ENCODE measurements at places on chromosomes 7 and 10. TPM values are rescaled to one million over a fixed set of nuclear protein-coding genes. Genes with fewer than 3 reads are reported as not detected.

DNA sequence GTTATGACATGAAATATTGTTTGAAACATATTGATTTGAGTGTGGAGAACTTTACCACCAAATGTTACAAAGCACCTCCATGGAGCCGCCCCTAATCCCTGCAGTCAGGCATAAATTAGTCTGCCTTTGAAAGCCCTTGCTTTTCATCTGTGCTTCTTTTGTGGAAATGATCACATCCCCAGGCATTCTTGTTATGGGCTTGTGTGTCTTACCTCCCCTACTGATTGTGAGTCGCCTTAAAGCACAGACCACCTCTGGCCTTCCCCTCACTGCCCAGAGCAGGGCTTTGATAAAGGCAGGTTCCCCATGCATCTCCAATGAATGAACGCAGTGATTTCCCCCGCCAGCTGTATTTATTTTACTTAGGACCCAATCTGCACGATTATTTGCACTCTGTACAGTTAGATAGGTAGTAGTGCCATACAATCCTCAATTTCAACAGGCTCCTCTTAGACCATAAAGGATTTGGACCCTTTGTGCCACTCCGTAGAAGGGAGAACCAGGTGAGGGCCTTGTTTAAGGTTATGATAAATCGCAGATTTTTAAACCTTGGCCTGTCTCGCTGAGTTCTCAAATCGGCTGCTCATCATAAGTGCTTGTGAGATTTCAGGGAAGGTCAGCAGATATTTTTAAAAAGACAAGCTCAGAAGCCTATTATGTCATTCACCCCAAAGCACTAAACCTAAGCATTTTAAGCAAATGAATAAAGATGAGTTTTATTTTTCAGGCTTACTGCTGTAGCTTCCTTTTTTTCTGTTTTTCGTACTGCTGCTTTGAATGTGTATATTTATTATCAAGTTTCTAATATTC is 107.8 kb downstream of the CUBN start:
- no peak for DNase-seq

Gene FAM131B
- total RNA-seq, result 2.3 TPM

DNA sequence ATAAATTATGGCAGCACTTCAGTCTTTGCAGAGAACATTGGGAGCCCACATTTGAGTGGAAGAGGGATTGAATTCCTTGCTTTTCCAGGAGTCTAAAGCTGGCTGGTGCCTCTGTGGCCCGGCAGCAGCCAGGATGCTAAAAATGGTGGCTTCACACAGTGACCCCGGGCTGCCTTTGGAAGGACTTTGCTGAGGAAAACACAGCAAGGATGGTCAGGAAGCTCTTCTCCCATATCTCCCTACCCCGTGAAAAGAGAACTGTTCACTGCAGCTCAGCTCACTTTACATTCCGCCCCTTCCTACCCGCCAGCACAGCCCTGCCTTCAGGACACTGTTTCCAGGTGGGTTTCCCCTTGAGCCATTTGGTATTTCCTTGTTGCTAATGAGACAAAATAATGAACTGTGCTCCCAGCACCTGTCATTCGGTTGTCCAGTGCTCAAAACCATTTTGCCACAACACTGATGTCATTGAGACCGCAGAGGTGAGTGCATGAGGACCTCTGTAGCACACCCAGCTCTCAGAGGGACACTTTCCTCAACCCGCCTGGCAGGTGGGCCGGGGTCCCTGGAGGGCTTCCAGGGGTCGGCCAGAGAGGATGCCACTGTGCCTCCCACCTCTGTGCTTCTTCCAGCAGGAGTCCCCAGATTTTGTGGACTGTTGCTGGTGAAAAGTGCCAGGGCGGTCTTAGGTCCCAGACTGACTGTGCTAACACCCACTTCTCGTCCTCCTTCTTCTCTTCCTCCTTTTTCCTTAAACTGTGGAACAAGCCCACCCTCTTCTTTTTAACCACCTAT is 255.7 kb upstream of the PPP2R2D start:
- DNase-seq, result no peak

Gene SPAM1
- not detected for total RNA-seq

DNA sequence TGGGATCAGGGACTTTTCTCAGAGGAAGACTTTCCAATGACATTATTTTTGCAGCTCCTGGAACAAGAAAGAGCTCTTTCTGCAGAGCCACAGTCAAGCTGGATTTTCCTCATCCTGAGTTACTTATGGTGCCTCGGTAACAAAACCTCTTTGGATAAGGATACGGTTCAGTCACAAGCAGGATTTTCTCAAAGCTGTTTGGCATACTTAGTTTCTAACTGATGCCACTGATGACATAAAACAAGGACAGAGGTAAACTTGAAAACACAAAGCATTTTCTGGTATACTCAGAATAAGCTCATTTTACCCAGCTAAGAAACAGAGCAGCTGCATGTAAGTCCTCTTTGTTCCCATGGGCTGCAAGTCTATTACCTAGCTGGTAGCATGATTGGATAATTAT is 340.9 kb upstream of the MEOX2 start:
- DNase-seq, result no peak

Gene CPED1
- not detected for total RNA-seq

Gene CACNB2
- not detected for total RNA-seq

GRCh38 chr10:359762-360161 is 224.5 kb downstream of the ZMYND11 start:
- no peak for DNase-seq

Gene LRWD1
- total RNA-seq, result 20.0 TPM

- no peak for DNase-seq
These were observed 39.7 kb downstream of the CADPS2 start for GRCh38 chr7:122846591-122846990.

Gene ANXA8L1
- total RNA-seq, result not detected

DNA sequence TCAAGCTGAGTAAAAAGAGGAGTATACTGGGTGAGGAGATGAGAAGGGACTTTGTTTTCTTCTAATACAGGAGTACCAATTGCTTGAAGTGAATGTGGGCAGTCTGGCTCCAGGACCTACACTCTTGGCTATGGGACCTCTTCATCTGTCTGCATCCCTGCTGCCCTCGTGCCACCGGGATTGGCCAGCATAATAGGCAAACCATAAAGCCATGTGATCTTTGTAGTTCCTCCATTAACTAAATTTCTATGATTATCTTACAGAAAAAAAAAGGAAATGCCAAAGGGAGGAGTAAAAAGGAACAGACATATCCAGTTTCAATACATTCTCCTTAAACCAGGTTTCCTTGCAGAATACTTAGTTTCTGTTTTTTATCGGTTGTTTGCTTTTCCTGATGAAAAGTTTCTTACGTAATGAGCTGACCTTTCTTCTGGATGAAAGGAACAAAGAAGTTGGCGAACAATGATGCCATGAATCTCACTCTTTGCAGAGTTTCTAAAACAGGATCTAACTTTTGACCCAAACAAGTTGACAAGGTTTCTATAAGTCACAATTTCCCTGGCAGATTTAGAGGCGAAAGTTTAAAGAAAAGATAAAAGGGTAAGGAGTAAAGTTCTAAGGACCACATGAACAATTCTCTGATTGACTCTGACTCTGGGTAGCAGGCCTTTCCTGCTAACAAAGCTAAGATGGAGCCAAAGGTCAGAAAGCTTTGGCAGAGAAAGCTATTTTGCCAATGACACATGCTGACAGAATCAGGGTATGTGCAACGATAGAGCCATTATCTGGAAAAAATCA is 54.1 kb downstream of the LAMB1 start:
- no peak for DNase-seq

DNA sequence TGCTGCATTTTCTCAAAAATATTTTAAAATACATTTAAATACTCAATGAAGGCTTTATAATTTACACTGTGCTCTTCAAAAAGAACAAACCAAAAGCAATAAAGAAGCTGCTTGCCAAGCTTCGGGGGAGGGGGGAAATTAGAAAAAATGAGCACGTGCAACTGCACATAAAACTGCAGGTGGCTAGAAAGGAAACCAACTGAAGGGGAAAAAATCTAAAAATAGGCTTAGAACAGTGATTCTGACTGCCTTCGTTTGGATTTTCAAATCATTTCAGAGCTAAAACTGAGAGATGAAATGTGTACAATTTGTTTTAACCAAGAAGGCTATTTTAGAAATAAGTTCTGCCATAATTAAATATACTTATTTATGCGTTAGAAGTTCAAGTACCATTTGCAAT is 61.4 kb downstream of the ABI1 start:
- DNase-seq, result no peak

Gene CDC14C
- total RNA-seq, result not detected

DNA sequence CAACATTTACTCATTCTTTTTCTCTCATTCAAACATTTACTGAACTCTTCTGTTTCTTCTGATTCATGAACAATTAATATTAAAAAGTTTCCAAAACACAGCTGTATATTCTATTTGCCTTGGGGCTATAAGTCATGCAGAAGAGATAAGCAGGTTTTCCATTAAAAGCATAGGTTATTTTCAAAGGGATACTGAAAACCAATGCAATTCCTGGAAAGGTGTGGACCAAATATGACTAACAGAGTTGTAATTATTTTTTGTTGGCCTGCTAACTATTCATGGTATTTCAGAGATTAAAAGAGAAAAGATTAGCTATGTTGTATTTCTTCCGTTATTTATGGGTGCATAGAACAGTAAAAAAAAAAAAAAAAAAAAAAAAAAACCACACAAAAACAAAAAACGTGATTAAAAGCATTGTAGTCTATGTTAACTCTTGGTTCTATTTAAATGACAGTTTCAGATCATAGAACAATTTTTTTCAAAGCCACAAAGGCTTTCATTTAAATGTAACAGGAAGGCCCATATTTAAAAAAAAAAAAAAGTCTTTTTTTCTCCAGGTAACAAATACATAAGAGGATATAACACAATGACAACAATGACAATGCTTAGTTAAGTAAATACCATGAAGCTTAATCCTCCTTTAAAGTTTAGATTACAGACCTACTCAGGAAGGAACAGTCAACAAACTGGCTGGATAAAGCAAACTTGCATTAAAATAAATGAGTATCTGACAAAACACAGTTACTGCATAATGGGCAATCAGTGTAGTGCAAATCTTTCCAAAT is 1042.9 kb downstream of the GATA3 start:
- no peak for DNase-seq

Gene GJD4
- total RNA-seq, result not detected

Gene IGFBP1
- not detected for total RNA-seq

GRCh38 chr10:112949875-112950507 is at the start of gene TCF7L2:
TCF7L2 (plus strand) TSS chr10:112950247; CDS start chr10:112950757, 510 bp downstream.
- peak; percentile 61 for DNase-seq

Gene CALCR
- not detected for total RNA-seq

- no peak for DNase-seq
These were observed 157.4 kb downstream of the FRMD4A start for GRCh38 chr10:14173391-14173705.

Gene C10orf105
- 0.63 TPM for total RNA-seq

Gene NPC1L1
- 0.07 TPM for total RNA-seq

Gene CALHM3
- not detected for total RNA-seq

Gene BTBD16
- total RNA-seq, result not detected

GRCh38 chr7:27249724-27250556 is 7.3 kb downstream of the EVX1 start:
- no peak for DNase-seq

GRCh38 chr10:126521399-126521798 is 133.1 kb upstream of the ADAM12 start:
- DNase-seq, result no peak

DNA sequence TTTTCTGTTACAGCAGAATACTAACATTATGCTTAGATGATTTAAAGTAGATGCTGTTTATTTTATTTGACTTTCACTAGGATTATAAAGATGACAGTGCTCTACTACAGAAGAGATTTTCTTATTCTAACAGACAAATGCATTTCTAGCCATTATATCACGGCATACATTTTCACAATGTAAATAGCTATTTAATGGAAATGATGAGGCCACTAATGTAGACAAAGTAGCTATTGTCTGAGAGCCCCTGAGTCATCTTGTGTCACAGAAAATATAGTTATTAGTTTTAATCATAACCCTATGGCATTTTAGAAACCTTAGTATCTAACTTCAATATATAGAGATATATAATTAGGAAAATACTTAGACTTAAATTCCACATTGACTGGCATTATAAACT is 158.0 kb upstream of the AHR start:
- no peak for DNase-seq

DNA sequence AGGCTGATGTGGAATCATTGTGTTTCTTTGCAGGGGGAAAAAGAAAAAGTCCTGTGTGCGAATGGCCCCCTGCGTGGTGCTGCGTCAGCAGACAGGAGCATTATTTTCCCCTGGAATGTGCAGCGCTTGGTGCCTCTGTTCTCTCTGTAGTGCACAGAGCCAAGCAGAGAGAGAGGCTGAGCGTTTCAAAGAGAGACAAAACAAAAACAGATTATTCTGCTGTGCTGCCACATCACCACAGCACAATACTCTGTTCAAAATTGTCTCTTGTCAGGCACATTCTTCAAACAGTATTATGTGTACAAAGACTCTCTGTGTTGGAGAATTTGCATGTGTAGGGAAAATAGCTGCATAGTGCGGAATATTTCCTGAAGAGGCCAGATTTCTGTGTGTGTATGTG is 609.0 kb downstream of the SDK1 start:
- DNase-seq, result no peak

- DNase-seq, result no peak
These were observed 77.8 kb downstream of the BAMBI start for GRCh38 chr10:28754930-28755718.

Gene XRCC2
- 15.0 TPM for total RNA-seq

Gene INSYN2A
- total RNA-seq, result not detected

DNA sequence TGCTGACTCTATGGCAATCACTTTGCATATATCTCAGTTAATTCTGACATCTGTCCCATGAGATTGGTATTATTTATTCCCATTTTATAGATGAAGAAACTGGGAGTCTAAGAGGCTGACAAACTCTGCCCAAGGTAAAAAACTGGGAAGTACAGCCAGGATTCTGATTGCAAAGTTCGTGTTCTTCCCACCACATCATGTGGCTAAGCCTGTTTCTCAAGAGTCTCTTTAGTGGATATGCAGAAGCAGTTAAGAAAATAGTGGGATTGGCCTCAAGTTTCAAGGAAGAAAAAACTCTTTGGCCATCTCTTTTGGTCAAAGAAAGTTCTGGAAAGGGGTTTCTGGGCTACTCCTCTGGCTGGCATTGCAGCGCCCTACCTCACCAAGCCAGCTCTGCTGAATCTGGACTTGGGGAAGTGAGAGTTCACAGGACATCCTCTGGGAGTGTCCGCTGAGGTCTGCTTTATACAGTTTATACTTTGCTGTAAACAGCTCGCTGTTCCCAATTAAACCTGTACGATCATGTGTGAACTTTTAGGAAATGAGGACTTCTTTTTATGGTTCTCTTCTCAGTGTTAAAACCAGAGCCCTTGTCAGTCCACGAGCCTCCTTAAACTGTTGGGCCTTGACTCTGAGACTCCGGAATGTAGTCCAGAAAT is 12.2 kb upstream of the BMPR1A start:
- no peak for DNase-seq

DNA sequence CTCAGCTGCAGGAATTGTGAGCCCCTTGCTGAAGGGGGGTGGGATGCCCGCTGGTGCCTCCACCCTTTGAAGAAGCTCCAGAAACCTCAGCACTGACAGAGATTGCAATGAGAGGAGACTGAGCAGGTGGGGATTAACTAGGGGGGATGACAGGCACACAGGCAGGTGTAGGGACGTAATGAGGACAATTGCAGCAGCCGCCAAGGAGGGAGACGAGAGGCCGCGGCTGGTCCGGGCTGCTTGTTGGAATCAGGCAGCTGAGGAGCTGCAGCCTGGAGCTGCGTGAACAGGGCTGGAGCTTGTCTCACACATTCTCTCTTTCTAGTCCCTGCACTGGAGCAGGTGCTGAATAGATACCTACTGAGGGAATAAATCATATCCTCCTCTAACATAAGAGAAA is 122.0 kb upstream of the TCERG1L start:
- no peak for DNase-seq

Gene TMEM196
- not detected for total RNA-seq

GRCh38 chr10:48470893-48471805 is 133.7 kb downstream of the ARHGAP22 start:
- peak; percentile 3 for DNase-seq

- no peak for DNase-seq
These were observed 291.3 kb downstream of the REEP3 start for GRCh38 chr10:63812501-63812900.
